ENCODE measurements at places on chromosomes 1 and 21.

GRCh38 chr1:1429671-1430073, 5.8 kb upstream of the VWA1 start:
- DNase-seq: no peak

GRCh38 chr1:96962751-96963211, 241.2 kb downstream of the PTBP2 start:
- DNase-seq: no peak

GRCh38 chr1:12506281-12507280, 111.4 kb downstream of the DHRS3 start:
- DNase-seq: no peak

GRCh38 chr21:16587681-16588375, 858.0 kb downstream of the USP25 start:
- no peak for DNase-seq

DNA sequence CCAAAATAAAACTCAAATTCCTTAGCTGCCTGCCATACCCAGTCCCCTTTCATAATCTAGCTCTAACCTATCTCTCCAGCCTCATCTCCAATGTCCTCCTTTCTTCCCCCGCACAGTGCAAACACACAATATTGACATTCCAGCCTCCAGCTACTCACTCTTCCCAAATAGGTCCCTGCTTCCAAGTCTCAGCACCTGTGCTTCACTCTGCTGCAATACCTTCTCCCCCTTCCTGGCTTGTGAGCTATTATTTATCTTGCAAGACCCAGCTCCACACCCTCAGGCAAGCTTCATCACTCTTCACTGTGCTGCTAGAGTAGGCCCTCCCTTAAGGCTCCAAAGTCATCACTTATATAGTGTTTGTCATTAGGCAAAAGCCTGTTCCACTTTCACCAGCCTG, 9.7 kb downstream of the PLPP3 start:
- DNase-seq: no peak

DNA sequence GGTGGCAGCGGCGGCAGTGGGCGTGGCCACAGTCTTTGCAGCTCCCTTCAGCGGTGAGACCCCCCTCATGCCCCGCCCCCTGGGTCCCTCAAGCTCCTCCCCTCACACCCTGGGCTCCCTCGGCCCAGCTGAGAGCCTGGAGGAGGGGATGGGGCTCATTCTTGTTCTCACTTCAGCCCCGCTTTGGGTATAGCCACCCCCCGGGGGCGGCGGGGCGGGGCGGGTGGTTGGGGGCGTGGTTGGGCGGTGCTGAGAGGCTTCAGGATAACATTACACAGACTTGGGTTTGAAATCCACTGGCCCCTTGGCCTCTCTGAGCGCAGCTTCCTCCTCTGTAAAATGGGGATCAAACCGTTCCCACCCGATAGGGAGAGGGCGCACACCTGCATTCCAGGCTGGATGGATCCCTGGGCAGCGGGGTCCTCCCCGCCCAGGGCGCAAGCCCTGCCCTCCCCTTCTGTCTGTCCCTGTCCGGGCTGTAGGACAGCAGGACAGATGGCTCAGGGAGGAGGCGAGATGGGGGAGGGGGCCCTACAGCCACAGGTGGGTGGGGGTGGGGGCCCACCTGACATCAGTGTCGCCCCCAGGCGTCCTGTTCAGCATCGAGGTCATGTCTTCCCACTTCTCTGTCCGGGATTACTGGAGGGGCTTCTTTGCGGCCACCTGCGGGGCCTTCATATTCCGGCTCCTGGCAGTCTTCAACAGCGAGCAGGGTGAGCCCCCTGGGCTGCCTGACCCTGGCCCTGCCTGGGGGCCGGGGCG, 5.1 kb downstream of the CLCNKA start:
- DNase-seq: no peak

- no peak for DNase-seq
Observed at GRCh38 chr1:85058311-85058710, 10.0 kb upstream of the MCOLN3 start.

- no peak for DNase-seq
Observed at GRCh38 chr1:237779356-237779755, 111.4 kb downstream of the ZP4 start.

GRCh38 chr1:28380394-28380793, 10.9 kb downstream of the PHACTR4 start:
- no peak for DNase-seq

DNA sequence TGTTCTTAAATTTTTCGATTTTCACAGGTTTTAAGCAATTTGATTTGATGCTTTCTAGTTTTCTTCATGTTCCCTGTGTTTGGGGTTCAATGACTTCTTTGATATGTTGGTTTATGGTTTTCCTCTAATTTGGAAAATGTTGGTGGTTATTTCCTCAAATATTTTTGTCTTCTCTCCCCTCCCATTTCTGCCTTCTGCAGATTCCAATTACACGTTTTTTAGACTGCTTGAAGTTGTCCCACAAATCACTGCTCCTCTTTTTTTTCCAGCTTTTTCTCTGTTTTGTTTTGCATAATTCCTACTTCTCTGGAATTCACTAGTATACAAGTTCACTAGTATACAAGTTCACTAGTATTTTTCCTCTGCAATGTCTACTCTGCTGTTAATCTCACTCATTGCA, 61.3 kb downstream of the FAF1 start:
- no peak for DNase-seq

- no peak for DNase-seq
Observed at GRCh38 chr1:209703834-209704504, 677 bp upstream of the HSD11B1 start.

DNA sequence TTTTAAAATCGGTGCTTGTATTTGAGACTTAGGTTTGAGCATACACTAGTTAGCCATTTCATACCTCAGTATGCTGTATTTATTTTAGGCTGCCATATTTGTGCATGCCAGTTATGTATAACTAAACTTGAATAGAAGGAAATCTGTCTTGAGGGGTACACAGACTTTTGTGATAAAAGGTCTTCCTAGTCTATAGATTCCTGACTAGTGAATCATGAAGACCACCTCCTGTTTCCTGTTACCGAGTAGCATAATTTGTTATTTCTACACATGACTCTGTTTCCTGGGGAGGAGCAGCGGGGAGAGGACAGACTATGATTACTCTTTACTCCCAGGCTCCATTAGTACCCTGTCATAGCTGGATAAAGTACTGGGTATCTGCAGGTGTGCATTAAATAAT, 316.8 kb upstream of the SNX7 start:
- DNase-seq: no peak

DNA sequence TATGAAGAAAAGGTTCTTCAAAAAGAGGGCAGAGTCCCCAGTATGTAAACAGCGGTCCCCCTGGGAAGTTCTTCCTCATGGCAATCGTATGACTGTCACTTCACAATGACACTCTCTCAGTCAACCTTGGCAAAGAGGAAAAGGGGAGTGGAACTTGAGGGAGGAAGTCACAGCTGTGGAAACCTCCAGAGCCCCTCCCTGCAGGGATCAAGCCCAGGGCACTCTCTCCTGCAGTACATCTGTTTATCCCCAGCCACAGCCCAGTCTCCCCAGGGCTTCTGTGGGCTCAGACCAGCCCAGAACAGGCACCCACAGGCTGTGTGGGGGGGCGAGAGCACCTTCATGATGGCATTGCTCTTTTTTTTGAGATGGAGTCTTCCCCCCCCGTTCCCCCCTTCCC, 2.0 kb downstream of the ATP13A2 start:
- DNase-seq: no peak

DNA sequence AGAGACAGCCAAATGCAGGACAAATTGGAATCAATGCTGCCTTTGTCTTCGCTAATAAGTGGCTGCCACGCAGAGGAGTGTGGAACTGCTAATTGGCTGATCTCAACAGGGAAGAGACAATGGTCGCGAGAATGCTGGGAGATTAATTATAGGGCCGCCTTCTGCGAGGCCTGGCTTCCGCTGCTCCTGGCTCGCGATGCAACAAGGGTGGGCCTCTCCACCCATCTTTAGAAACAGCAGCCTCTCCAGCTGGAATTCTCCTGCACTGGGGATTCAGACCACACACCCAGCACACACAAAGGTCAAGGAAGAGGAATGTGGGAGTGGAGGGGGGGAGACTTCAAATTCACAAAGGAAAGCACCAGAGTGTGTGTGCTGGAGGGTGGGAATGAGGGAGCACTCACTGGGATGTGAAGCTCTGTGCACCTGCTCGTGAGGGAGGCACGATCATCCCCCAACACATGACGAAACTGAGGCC, 200.7 kb upstream of the GRIK3 start:
- no peak for DNase-seq

GRCh38 chr1:180544050-180544449, 14.7 kb upstream of the OVAAL start:
- no peak for DNase-seq

DNA sequence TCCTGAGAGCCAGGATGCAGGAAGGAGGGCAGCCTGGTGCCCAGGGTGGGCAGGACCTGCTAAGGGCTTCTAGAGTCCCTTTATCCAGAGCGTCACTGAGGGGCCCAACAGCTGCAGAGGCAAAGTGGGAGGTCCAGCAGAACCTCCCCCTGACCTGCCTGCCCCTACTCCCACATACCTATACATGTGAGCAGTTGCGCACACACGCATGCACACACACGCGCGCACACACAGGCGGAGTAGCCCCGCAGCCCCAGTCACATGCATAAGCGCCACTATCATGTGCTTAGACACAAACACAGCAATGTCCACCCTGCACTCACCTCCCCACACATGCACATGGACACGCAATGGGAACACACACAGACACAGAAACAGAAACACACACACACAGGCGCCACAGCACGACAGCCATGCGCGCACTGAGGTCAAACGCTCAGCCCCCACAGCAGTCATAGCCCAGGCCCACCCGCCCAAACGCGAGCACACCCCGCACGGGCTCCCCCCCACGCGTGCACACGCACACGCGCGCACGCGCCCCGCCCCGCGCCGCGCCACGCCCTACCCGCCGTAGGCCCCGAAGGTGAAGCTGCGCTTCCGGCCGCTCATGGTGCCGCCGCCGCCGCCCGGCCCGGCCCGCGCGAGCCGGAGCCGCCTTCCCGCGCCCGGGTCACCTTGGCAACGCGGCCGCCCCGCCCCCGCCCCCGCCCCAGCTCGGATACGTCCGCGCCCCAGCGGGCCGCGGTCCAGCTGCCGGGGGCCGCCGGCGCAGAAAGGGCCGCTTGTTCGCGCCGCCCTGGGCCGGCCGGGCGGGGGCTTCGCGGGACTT, 17.7 kb downstream of the RAP1GAP start:
- DNase-seq: no peak

DNA sequence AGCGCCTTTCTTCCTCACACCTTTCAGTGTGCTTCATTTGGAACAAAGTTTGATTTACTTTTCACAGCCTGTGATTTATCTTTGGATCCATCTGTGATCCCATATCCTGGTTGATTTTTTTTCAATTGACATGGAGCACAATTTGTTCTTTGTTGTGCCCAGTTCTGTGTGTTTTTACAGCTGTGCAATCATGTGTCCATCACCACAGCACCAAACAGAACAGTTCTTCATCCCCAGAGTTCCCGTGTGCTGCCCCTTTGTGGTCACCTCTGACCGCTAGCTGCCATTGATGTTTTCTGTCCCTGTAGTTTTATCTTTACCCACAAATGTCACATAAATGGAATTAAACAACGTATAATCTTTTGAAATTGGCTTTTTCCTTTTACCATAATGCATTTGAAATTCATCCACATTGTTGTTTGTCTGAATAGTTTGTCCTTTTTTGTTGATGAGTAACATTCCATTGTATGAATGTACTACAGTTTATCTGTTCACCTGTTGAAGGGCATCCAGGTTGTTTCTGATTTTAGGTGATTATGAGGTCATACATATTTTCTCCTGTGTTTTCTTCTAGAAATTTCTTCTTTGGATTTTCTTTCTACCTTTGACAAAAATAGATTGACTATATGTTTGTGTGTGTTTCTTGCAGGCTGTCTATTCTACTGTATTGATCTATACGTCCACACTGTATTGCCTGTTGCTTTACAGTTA, 17.4 kb downstream of the MIGA1 start:
- DNase-seq: peak; percentile 27

GRCh38 chr1:107459204-107459904, 318.5 kb downstream of the NTNG1 start:
- no peak for DNase-seq

- DNase-seq: no peak
Observed at GRCh38 chr21:21813289-21813688, 815.1 kb downstream of the NCAM2 start.

GRCh38 chr1:246005067-246005466, 502.0 kb downstream of the SMYD3 start:
- DNase-seq: no peak

DNA sequence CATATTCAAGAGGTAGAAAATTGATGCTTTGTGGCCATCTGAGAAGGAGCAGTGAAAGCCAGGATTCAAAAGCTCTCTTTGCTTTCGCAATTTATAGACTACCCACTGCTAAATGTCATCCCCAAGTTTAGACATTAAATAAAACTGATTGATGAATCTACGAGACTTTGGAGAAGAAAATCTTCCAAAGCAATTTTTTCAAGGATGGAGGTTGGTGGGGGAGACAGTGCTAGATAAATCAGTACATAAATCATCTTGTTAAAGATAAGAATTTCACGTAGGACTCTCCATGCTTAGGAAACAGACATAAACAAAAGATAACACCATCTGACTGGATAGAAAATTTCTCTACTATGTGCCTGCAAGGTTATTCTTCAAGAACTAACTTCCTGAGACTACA, 147.6 kb upstream of the TIAM1 start:
- DNase-seq: no peak

GRCh38 chr1:224564454-224565084, 51.5 kb upstream of the CNIH3 start:
- no peak for DNase-seq

DNA sequence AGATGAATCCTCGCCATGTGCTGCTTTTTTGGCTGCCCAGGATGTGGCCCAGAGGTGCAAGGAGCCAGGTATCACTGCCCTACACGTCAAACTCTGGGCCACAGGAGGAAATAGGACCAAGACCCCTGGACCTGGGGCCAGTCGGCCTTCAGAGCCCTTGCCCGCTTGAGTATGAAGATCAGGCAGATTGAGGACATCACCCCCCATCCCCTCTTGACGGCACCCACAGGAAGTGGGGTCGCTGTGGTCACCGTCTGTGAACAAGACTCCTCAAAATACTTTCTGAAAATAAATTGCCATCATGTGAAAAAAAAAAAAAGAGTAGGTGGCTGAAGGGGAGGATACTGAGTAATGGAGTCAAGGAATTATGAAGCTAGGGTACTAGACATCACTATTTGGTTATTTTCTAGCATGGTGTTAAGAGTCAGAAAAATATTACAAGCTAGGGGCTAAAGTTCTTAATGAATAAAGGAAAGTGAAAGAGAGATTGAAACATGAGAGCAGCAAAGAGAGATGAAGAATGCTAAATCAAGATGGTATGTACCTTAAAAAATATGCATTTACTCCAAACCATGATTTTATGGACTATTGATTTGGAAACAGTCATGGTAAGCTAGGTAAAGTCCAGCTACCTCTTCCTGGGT, 84.9 kb downstream of the CLEC20A start:
- no peak for DNase-seq

DNA sequence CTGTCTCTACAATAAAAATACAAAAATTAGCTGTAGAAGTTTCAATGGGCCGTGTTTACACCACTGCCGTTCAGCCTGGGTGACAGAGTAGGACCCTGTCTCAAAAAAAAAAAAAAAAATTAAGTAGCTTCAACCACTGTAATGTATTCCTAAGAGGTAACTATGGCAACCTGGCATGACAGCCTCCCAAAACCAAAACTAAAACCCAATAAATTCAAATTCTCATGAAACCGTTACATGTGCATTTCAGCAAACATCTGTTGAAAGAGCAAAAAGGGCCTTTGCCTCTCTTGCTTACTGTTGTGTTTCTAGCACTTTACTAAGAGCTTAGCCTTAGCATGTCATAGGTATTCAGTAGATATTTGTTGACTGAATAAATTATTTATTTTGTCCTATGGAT, 33.5 kb downstream of the ODR4 start:
- no peak for DNase-seq

All from dorsolateral prefrontal cortex (tissue), 122 donors.